NCI-H1105 (cell line): ENCODE measurements at places on chromosomes 6 and 20.
A peak's percentile ranks its signal among the peaks of the same experiment; 100 is the strongest.

- DNase-seq, result no peak
Observed at GRCh38 chr6:157751547-157752200, 71.4 kb upstream of the SNX9 start.

- peak; percentile 92 for DNase-seq
Observed at GRCh38 chr6:92779746-92780145, 639.6 kb downstream of the EPHA7 start.

DNA sequence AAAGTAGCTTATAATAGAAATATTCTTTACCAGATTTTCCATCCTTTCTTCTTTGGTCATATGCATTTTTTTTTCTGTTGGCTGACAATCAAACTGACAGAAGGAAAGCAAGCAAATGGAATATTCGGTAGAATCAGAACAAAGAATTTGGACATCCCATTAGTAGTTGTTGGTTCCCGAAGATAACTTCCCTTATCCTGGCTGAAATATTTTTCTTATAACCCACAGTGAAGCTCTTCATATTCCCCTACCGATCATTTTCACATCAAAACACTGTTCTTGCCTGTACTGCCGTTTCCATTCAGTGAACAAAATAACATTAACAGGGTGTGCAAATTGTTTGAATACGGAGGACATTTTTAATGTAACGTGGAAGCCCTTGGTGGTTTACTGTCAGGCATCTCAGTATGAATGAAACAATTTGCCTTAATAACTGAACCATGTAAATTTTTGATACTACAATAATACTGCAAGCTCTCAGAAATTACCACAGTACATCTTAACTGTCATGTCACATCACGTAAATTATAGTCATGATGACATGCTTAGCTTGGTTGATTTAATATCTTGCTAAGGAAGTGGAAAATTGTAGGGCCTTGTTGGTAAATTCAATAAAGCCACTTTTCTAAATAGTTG, 311.5 kb downstream of the LAMA2 start:
- DNase-seq, result no peak

- DNase-seq, result no peak
Observed at GRCh38 chr6:82687855-82688254, 324.2 kb downstream of the TPBG start.

DNA sequence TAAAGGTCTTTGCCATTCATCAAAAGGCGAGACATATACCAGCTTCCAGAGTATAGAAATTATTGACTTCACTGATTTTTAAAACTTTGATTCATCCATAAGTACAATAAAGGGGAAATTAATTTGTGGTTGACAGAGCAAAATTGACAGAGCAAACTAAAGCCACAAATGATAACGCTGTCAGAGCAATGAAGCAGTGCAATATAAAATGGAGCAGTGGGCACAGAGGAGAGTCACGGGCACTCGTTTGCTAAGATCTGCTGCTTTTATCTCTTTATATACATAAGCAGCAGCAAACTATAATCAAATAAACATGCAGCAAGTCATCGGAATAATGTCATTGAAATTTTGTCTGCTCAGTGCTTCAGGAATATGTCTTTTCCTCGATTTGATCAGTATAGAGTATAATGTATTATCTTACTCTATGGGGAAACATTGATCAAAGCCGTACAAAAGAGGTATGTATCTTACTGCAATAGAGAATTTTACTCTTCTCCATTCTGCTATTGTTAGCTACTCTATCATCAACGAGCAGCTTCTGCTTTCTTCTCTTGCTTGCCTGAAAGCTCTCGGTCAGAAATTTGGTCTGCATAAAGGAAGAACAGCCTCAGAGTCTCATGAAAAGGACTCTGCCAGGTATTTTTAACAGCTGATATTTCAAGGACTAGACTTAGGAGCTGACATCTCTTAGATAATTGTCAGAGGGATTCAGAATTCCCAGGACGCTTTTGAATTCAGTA, 546.0 kb upstream of the ARID1B start:
- DNase-seq, result no peak

- no peak for DNase-seq
Observed at GRCh38 chr6:56510984-56511531, 131.6 kb downstream of the DST start.

- no peak for DNase-seq
Observed at GRCh38 chr6:136647363-136647852, 97.2 kb upstream of the MAP7 start.

DNA sequence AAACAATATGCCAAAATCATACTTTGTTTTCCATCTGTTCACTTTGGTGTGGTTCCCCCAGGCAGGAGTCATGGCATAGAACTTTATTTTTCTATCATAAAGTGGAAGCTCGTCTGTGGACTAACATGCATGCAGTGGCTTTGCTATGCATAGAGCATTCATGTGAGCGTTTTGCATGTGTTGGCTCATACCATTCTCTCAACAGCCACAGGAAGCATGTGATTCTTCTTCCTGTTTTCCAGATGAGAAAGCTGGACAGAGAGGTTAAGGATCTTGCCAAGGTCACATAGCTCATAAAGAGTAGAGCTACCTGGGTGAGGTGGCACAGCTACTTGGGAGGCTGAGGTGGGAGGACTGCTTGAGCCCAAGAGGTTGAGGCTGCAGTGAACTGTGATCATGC, 123.4 kb upstream of the HDGFL1 start:
- DNase-seq, result no peak

DNA sequence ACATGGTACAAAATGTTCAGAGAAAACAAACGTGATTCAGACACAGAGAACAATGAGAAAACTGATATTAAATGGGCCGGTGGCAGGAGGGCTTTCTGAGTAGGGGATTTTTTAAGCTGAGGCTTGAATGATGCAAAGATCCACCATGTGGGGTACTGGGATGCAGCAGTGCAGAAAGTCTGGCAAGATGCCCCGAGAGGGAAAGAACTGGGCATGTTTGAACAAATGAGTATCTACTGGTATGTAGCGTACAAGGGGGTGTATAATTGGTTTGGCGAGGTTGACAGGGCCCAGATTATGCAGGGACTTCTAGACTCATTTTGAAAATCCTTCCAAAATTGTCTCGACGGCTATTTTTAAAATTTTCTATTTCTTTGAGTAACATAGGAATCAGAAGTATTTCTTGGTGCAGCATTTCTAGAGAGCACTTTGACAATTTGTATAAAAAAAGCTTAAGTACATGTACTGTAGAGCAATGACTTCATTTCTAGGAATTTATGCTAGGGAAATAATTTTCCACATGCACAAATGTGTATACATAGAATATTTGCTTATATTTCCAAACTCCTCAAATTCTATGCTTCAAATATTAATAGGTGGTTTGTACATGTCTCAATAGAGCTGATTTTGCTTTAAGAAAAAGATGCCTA, 119.6 kb upstream of the DOK5 start:
- no peak for DNase-seq

GRCh38 chr6:125812394-125813292, 21.9 kb downstream of the NCOA7 start:
- no peak for DNase-seq

DNA sequence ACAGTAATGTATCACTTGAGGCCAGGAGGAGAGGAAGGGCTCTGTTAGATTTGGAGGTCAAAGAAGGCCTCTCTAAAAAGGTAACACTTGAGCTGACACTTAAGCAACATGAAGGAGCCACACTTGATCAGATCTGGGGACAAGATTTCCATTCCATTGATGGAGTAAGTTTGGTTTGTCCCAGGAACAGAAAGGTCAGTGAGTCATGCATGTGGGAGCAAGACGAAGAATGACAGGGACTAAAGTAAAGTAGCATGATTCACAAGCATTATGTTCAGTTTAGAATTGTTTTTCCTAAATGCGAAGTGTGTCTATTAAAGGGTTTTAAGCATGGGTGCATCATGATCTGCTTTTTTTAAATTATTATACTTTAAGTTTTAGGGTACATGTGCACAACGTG, 47.4 kb downstream of the COL21A1 start:
- no peak for DNase-seq

- no peak for DNase-seq
Observed at GRCh38 chr20:6783752-6784151, 16.3 kb downstream of the BMP2 start.

DNA sequence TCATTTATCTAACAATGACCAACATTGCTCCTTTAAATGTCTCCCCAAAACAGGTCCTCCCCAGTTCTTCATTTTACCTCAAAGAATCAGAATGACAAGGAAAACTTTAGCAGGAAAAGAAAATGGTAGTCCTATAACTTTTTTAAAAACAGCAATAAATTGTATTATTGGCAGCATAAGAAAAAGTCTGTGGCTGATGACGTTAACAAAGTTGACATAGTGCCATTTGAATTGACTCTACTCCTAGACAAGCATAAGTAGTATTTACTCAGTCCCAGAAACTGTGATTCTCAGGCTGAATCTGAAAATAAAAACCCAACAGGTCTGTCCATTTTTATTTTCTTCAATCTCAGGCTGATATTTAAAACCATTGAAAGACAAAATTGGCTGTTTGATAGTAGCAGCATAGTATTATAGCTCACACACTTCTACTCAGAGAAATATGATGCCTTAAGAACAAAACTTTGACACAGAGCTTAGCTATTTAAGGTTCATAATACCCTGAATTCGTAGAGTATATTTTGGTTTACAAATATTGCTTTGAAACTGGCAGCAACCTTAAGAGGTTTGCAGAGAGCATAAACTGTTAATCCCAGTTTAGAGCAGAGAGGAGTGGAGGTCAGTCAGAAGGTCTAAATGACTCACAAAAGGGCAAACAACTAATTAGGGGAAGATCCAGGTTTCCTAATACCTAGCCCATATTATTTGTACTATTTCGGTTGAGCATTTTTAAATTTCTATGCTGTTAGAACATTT, 35.0 kb upstream of the TENT5A start:
- no peak for DNase-seq

- DNase-seq, result no peak
Observed at GRCh38 chr6:138782243-138782642, 8.7 kb downstream of the CCDC28A start.

DNA sequence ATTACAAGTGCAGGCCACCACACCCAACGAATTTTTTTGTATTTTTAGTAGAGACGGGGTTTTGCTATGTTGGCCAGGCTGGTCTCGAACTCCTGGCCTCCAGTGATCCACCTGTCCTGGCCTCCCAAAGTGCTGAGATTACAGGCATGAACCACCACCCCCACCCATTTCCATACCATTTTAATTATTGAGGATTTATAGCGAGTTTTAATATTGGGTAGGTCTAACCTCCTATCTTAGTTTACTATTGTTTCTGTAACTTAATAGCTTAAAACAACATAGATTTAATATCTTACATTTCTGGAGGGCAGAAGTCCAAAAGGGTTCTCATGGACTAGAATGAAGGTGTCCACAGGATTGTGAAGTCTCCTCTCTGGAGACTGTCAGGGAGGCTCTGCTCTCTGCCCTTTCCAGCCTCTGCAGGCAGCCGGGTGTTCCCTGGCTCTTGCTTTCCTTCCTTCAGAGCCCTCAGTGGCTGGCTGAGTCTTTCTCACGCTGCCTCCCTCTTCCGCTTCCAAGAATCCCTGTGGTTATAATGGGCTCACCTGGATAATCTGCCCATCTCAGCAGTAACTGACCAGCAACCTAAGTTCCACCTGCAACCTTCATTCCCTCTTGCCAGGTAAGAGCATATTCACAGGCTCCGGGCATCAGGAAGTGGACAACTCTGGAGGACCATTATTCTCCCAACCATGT, 18.6 kb upstream of the BCAS4 start:
- DNase-seq, result no peak

DNA sequence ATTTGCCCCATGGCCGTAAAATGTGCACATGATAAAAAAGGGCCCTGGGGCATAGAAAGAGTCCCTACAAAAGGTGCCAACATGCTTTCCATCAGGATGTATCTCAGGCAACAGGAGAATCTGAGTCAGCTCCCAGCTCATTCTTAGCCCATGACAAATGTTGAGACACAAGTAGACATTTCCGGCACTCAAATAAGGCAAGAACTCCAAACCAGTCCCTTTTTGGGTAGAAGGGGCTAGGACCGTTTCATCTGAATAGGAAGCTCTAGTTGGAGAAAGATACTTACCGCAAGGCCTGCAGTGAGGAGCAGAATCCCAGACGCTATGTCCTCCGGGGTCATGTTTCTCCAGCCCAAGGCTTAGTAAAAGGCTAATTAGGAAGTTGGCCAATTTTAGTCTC, 261.0 kb upstream of the RIN2 start:
- no peak for DNase-seq

DNA sequence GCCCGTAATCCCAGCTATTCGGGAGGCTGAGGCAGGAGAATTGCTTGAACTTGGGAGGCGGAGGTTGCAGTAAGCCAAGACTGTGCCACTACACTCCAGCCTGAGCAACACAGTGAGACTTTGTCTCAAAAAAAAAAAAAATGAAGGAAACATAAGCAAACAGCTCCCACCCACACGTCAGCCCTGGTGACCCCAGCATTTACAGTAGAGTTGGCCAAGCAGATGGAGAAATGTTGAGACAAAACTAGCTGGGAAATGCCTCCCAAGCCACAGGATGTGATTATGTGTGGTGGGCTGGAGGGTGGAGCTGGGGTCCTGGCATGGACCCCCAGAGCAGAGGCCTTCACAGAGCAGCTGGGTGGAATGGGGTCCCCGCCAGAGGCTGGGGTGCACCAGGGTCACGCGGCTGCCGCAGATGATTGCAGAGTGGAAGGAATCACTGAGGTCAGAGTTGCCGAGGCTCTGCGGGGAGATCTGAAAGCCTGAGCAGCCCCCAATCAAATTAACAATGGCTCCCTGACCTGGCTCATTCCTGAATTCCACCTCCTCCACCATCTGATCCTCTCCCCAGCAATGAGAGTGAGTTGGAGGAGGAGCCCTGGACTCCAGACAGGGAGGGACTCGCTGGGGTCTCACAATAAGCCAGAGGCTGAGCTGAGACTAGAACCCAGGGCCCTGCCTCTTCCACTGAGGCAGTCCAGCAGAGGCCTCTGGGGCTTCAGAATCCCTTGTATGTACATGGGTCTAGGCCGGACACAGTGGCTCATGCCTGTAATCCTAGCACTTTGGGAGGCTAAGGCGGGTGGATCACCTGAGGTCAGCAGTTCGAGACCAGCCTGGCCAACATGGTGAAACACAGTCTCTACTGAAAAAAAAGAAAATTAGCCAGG, 34.7 kb upstream of the TGM2 start:
- no peak for DNase-seq
